NCI-H146 (cell line): ENCODE measurements at places on chromosomes 16 and 17.
A peak's percentile ranks its signal among the peaks of the same experiment; 100 is the strongest.

DNA sequence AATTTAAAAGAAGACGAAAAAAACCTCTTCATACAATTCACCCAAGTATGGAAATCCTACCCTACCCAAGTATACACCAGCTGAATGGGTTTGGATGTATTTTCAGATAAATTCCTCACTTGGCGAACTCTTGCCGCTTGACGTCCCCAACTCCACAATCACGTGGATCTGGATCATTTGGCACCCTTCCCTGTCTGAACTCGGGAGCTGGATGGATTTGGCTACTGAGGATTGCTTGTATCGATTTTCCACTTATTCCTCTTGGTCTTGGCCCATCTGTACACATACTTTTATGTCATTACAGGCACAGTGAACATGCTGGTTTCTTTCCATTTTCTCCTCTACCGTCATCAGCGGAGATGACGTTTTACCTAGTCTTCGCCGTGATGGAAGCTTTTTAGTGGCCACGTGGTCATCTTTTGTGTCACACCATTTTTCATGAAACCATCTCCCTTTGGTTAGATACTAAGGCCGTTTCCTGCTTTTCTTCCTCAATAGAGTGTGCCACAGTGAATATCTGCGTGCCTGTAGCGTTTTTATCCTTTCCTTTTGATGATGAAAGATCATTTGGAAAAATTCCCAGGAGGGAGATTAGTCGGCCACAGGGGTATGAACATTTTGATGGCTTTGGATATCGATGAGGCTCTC, 47.1 kb downstream of the CMIP start:
- DNase-seq = no peak

GRCh38 chr17:75720656-75721462, at the start of gene ITGB4:
TSS of gene ITGB4 (plus strand) at chr17:75721459. CDS start at chr17:75724704, 3,245 bp downstream.
- peak; percentile 69 for DNase-seq

DNA sequence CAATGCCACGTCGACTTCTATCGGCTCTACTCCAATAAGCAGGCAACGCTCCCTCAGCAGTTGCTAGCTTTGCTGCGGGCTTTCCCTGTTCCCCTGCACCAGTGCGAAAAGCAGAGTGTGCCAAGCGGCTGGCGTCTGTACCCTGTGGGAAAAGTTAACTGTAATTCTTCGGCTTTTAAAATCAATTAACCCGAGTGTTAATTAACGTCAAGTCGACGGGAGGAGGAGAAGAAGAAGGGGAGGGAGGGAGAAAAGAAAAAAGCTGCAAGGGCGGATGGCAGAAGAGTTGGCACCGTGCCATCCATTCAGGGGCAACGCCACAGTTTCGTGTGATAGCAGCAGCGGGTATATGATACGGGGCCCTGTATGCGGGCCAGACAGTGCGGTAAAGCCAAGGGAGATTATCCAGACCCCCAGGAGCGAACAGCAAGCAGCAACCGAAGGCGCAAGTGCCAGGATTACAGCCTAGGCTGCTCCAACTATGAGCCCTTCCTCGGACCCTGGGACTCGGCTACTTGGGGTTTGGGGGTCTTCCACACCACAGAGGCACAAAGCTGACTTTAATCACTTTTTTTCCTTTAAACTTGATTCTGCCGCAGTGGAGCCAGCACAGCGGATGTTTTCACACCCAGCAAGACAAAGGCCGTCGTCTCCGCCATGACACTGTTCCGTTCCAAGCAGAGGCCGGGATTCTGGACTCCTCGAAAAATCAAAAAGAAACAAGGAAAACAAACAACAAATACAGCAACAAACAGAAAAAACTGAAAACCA, 253.8 kb upstream of the PMFBP1 start:
- no peak for DNase-seq

DNA sequence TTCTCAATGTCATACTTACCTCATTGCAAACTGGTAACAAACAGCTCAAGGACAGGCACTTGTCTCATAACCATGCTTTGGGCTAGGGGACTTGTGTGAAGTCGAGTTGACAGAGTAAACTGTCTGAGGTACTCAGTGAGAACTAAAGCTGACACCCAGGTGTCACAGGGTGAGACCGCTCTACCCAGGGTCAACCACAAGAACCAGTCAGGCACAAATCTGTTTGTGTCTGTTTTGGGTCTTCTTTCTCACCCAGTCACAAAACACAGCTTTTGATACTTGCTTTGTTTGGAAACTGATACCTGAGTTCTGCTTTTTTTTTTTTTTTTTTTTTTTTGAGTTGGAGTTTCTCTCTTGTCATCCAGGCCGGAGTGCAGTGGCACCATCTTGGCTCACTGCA, 161.1 kb downstream of the STX8 start:
- no peak for DNase-seq

DNA sequence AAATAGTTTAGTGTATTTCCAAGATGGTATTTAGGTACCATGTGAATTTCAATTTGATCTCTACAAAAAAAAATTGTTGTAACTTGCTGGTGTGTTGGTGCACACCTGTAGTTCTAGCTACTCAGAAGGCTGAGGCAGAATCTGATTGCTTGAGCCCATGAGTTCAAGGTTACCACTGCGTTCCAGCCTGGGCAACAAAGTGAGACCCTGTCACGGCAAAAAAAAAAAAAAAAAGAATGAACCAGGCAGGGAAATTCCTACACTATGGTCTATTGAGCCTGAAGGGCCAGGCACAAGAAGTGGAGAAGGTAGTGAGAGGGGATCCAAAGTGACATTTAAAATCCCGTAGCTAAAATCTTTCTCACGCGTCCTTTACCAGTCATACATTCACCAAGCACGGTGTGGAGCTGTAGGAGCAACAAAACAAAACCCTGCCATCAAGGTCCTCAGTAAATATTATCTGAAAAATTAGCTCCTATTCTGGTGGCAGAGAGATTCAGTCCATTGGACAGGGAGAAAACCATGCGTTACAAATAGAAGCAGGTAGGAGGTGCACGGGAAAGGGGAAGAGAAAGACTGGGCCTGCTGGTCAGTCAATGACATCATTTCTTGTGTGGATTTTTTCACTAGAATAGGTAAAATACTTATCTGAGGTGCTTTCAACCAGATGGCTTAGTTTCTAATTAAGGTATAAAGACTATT, 27.3 kb downstream of the TXNDC11 start:
- DNase-seq = no peak

- DNase-seq = no peak
Observed at GRCh38 chr17:81650951-81651350, 5.4 kb downstream of the PDE6G start.

DNA sequence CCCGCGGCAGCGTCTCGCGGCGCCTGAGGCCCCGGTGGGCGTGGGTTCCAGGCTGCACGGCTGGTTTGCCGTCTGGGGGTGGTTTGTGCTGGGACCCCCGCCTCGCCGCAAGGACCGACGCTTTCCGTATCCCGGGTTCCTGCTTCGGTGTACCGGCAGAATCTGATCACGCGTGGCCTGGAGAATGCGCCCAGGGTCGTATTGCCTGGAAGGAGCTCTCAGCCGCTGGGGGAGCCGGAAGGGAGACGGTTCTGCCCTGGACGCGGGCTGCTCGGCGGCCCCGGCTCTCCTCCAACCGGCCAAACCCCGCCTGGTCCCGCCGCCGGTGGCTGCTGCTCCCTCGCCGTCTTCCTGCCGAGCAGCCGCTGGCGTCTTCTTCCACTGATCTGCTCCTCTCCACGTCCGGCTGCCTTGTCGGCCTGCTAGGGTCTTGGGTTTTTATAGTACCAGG, 39.8 kb downstream of the ZNF778 start:
- DNase-seq = peak; percentile 20

GRCh38 chr16:81548876-81549546, 104.4 kb downstream of the CMIP start:
- no peak for DNase-seq
